ENCODE measurements at places on chromosomes 5 and 9.
A peak's percentile ranks its signal among the peaks of the same experiment; 100 is the strongest.

DNA sequence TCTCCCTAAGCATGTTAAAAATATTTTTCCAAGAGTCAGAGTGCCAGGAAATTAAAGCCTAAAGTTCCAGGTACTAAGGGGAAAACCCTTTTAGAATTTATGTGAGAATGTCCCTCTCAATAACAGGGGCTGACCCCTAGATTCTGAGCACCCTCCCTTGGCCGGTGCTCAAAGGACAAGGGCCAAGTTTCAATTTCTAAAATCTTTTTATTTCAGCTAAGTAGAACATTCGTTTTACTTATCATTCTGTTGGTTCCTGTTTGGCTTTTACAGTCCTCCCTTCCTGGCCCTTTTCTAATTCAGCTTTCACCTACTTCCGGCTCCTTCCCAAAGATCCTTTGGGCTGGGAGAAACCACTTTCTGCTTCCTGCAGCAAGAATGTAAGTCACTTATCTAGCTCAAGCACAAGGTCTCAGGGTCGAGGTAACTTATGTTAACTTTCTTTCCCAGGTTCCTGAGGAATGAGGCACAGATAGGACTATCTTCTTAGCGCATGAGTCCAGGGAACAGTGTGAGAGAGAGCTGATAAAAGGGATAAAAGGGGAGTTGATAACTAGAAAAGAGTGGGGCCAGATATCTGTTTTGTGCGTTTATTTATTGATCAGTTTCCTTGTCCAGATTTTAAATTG, 34.6 kb upstream of the F2RL2 start:
- no peak for DNase-seq

DNA sequence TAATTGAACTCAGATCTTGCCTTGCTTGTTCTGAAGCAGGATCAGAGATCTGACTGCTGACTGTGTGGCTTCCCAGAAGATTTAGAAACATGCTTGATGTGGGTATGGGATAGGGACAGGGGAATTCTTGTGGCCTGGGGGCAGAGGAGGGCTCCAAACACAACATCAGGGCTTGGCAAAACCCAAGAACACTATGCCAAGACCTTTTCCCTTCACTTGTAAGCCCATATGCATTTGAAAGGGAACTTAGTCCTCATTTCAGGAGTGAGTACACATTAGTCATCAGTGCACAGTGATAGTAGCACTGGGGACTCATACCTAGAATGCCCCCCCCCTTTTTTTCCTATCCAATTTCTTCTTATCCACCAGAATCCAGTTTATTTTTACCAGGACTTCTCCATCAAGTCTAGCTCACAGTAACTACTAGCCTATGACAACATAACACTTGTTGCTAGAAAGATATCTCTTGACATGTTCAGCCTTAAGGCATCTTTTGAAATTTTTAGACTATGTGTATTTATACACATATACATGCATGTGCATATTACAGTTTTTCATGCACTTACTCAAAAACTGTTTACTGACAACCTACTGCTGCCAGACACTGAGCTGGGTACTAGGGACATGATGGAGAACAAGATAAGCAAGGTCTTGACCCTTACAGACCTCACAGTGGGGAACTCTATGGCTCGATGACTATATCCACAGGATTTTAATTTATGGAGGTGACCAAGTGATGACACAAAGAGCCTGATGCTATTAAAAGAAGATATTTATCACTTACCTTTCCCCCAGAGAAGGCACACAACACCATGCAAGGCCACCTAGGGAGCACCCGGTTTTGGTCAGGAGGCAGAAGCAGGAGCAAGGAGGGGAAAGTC, 158.3 kb upstream of the MAP3K1 start:
- DNase-seq: no peak

DNA sequence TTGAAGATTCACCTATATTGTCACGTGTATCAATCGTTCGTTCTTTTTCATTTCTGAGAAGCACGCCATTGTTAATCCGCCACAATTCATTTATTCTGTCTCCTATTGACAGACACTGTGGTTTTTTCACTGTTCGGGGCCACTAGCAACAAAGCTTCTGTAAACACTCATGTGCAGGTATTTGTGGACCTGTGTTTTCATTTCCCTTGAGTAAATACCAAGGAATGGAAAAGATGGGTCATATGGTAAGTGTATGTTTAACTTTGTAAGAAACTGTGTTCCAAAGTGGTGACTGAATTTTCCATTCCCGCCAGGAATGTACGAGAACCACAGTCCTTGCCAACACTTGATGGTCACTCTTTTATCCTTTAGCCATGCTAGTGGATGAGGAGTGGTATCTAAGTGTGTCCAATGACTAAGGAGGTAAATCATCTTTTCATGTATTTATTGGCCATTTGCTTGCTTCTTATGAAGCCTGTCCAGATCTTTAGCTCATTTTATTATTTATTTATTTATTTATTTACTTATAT, 10.7 kb downstream of the ABO start:
- DNase-seq: no peak

DNA sequence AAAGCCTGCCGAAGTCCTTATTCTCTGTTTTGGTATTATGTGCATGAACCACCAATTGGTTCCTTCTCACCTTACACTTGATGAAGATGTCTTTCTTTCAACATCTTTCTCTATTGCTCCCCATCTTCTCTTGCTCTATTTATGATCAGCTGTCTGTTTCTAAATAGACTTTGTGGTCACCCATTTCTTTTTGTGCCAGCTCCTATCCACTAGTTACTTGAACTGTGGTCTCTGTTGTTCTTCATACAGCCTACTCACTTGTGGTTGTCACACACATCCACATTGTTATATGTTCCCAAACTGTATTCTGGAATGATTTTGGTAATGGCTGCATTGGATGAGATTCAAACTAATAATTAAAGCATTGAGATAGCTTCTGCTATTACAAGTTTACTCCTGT, 11.4 kb downstream of the VCAN start:
- DNase-seq: no peak

DNA sequence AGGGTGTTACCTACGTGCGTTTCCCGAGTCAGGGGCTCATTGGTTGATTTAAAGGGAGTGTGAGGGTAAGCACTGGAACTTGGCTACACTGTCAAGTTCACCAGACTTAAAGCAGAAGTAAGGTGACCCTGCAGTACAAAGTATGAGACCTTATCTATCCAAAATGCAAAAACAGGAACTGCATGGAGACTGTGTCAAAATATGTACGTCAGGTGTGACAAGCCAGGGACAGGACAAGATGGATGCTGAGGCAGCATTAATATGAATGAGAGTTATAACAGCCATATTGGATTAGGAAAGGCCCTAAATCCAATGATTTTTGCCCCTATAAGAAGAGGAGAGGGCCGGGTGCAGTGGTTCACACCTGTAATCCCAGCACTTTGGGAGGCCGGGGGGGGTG, 15.4 kb upstream of the SUSD3 start:
- no peak for DNase-seq

DNA sequence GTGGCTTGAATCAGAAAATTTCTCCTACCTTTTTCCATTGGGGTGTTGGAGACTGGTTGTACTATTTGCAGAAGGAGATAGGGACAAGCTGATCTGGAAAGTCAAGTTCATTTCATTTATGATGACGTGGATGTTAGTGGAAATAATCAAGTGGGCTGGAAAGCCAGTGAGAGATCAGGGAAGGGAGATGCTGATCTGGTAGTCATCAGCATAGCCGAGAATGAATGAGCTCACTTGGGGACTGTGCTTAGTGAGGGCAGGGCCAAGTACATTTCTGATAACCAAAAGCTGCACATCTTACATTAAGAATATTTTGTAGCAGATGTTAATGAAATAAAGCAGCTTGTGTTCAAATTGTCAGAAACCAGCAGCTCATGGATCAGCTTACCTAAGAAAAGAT, 12.1 kb downstream of the MAN2A1 start:
- DNase-seq: no peak

DNA sequence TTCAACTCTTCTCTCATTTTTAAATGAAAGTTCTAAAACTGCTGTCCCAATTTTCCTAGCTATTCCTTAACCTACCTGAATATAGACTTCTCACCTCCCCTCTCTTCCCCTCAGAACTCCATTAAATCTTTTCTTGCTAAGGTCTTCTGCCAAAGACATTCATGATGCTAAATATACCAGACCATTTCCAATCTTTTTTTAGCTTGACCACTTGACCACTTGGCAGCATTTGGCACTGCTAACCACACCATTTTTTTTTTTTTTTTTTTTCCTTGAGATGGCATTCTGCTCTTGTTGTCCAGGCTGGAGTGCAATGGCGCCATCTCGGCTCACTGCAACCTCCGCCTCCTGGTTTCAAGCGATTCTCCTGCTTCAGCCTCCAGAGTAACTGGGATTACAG, 3.6 kb upstream of the ZNF131 start:
- DNase-seq: no peak

GRCh38 chr9:105062222-105062855, 134.4 kb upstream of the ABCA1 start:
- DNase-seq: no peak

GRCh38 chr9:131559421-131560000, 14.2 kb downstream of the PRRT1B start:
- DNase-seq: no peak

DNA sequence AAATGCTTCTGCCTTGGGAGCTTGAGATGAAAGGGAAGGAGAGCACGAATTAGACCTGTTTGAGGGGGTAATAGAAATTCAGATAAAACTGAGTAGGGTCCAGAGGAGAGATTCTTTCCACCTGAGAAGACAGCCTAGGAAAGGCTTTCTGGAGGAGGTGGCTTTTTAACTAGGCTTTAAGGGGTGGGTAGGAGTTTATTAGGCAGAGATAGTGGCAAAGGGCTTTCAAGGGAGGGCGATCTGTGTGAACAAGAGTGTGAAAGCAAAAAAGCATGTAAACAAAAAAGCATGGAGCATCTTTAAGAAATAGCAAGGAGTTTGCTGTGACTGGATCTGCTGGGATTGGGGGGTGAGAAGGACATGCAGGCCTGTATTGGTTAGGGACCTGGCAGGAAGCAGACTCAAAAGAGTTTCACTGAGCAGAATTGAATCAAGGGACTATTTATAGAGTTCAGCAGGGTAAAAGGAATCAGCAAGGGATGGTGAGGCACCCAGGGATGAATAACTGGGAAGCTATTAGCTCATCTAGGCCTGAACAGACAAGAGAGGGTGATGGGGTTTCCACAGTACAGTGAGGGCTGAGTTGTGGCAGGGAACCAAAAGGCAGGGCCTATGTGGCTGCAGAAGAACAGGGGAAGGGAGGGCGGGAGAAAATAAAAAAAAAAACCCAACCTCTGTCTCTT, 18.8 kb downstream of the SLC1A1 start:
- no peak for DNase-seq

DNA sequence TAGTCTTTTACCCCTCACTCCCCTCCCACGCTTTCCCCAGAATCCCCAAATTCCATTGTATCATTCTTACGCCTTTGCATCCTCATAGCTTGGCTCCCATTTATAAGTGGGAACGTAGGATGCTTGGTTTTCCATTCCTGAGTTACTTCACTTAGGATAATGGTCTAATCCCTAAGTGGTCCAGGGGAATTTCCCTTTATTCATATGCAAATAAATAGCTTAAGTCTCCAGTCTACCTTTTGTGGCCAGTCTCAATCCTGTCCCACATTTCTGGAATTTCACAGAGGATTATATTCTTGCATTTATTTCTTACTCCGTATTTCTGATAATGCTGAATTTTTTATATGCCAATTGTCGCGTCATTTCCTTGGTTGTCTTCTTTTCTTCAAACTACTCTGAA, 245.6 kb upstream of the DAB2 start:
- DNase-seq: no peak

DNA sequence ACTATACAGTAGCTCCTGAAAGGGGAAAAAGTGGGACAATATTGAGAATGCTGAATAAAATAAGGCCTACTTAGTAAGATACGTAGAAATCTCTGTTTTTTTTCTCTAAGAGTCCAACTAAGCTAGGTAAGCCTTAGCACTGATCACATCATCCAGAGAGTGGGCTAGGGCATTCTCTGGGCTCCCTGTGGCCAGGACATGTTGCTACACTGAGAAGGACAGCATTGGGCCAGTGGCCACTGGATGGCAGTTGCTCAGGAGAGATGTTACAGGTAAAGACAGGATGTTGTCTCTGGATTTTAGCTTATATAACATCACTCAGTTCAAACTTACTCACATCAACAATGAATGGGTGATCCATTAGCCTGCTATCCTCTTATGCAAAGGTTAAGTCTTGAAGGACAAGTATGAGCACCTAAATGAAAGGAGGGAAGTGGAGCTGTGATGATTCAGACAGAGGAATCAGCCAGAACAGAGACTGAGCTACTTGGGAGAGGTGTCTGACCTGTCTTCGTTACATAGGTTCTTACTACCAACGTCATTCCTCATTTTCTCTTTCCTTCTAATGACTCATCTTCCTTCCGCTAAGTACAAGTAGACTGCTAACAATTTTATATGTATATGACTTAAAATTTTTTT, 226.6 kb upstream of the ADCY2 start:
- DNase-seq: no peak

DNA sequence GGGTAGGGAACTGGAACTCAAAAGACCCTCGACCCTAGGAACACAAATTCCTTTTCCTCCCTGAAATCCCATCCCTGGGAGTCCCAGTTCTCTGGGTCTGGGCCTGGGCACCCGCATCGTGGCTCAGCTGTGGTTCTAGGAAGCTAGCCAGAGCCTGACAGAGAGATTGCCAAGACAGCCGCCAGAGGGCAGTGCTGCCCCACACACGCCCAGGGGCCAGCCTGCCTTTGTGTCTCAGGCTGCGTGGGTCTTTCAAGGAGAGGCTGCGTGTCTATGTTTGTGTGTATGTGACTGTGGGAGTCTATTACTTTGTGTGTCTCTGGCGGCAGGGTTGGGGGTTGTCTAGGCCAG, 32.0 kb upstream of the TTLL11 start:
- peak; percentile 92 for DNase-seq

- no peak for DNase-seq
These were observed 364 bp downstream of the RPS6 start for GRCh38 chr9:19379697-19380046.

DNA sequence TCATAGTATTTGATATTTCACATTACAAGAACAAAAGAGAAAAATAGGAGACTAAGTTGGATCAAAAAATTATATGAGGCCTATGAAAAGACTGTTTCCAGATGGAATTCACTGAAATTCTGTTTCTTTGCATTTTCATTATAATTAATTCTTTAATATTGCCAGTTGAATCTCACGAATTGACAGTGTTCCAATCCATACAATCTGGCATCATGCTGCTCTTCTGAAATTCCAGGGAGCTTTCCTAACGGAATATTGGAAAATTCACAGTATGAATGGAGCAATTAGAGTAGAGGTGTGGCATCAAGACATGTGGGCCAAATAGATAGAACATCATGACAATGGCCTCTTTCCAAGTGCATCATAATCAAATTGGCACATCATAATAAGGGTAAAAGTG, 1178.9 kb upstream of the WWC1 start:
- no peak for DNase-seq

- no peak for DNase-seq
These were observed 292.4 kb downstream of the TRIM32 start for GRCh38 chr9:116979456-116979855.

DNA sequence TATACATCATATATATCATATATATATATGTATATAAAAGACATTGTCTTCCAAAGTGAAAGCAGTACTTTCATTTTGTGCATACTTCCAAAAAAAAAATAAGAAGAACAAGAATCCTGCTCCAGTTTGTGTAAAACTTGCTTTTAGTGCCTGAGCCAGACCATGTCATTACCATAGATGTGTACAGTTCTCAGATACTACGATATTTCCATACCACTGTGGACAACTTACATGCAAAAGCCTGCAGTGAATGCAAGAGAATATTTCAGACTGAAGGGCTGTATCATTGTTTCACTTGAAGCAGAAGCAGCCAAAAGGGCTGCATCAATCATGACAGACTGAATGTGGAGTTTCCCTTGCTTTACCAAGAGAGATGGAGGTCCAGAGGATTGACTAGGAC, 72.6 kb upstream of the CYLC2 start:
- DNase-seq: no peak

All from midbrain (tissue), 1 donor.